IMR-90 (cell line): ENCODE measurements at places on chromosomes 12 and 14. TPM values are rescaled to one million over a fixed set of nuclear protein-coding genes. Genes with fewer than 3 reads are reported as not detected.

CDK17 gene
- 50.2 and 58.9 TPM in 2 replicates for total RNA-seq

SELPLG gene
- total RNA-seq = 2.8 and 3.2 TPM in 2 replicates

MYO1A gene
- under 0.01 TPM in 1 of 2 replicates, not detected in the other for total RNA-seq

PLD4 gene
- not detected in 2 replicates for total RNA-seq

SLC2A14 gene
- total RNA-seq = under 0.01 TPM in 1 of 2 replicates, not detected in the other

TTC6 gene
- under 0.01 TPM in 2 replicates for total RNA-seq

SRP54 gene
- total RNA-seq = 63.3 and 109 TPM in 2 replicates

BMP4 gene
- 2.8 and 3.4 TPM in 2 replicates for total RNA-seq

MYL2 gene
- not detected in 2 replicates for total RNA-seq

ADCY6 gene
- total RNA-seq = 18.1 and 18.5 TPM in 2 replicates

ACSM4 gene
- not detected in 2 replicates for total RNA-seq

GPR68 gene
- total RNA-seq = 0.28 and 0.72 TPM in 2 replicates

SERPINA3 gene
- total RNA-seq = under 0.01 and 0.36 TPM in 2 replicates

NRXN3 gene
- total RNA-seq = 4.8 and 6.4 TPM in 2 replicates

TDRD9 gene
- total RNA-seq = under 0.01 and 0.18 TPM in 2 replicates

PIWIL1 gene
- not detected in 2 replicates for total RNA-seq

DGLUCY gene
- 8.6 and 13.3 TPM in 2 replicates for total RNA-seq

CDH24 gene
- total RNA-seq = 3.6 and 3.9 TPM in 2 replicates
